ENCODE measurements at places on chromosomes 16 and 17. TPM values are rescaled to one million over a fixed set of nuclear protein-coding genes. Genes with fewer than 3 reads are reported as not detected.

The PDILT gene
- not detected for total RNA-seq

The RAI1 gene
- total RNA-seq: 31.2 TPM

The SDR42E1 gene
- total RNA-seq: 7.4 TPM

The CCL4L2 gene
- 18.7 TPM for total RNA-seq

The CLEC19A gene
- not detected for total RNA-seq

The DPEP3 gene
- 0.29 TPM for total RNA-seq

The C17orf113 gene
- 3.1 TPM for total RNA-seq

The TOM1L1 gene
- not detected for total RNA-seq

The ZNF423 gene
- total RNA-seq: not detected

The ASGR2 gene
- total RNA-seq: not detected

The GUCY2D gene
- not detected for total RNA-seq

The SPNS3 gene
- 1.1 TPM for total RNA-seq

DNA sequence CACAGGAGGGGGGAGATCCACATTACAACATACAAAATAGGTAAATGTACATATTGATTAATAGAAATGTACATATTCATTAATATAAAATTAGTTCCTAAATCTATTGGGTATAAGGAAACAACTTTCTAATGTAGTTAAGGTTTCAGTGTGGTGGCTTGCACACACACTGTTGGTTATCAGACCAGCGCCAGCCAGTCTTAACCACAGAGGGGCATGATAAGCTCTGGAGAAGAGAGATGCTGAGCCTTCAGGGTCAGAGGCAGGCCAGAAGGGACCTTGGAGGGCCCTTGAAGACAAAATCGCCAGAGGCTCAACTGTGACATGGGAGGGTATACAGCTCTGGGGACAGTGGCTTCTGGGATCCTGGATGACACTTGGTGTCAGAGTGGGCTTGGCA is 10.9 kb upstream of the ZFP90 start:
- no peak for DNase-seq

DNA sequence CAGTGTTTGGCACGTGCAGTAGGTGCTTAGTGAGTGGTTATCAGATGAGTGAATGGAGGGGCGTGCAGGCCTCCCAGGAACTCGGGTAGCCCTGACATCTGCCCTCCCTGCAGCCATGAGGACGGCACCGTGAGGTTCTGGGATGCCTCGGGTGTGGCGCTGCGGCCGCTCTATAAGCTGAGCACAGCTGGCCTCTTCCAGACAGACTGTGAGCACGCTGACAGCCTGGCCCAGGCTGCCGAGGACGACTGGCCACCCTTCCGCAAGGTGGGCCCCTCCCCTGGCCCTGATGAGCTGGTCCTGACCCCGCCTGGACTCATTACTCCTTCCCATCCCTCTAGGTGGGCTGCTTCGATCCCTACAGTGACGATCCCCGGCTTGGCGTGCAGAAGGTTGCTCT is 11.1 kb downstream of the LLGL1 start:
- DNase-seq: no peak

DNA sequence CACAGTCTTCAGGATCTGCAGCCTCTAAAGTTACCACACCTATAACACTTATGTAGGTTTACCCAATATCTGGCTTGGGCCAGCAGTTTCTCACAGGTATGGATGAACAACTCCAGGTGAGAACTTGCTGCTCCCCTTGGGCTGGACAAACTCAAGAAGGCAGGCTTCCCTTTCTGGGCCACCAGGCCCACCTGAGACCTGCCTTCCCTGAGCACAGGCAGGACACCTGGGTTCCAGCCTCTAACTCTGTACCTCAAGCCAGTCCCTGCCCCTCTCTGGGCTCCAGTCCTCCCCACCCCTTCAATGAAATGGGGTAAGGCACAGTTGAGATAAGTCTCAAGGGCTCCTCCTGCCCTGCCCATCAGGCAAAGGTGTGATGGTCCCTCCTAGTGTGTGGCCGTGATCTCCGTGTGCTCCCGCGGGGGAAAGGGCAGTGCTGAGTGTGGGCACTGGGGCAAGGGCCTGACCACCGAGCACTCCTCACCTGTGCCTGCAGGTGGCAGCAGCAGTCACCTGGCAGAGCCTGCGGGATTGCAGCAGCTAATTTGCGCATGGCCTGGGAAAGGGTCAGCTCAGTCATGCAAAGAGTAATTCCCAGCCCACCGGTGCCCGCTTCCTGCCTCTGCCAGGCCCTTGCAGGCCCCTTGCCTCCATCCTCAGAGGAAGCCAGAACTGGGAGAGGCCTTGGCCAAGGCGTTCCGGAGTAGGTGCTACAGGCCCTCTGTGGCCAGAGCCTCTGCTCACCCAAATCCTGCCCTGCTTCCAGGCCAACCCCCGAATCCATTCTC is 28.2 kb upstream of the ADGRG1 start:
- DNase-seq: no peak

DNA sequence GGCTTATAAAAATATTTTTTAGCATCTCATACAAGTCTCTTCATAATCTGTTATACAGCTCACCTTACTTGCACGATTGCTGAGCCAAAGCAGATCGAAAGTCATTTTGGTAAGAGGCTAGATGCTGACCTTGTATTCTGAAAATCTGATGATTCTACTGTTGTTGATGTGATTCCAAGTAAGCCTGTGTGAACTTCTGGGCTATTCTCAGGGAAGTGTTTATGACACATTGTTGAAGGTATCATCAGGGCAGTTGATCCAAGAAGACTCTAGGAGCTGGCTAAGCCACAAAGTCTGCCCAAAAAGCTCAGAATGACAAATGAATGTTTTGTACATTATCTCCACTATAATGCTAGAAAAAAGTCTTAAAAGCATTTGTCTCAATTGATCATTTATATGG is 16.0 kb downstream of the OMG start:
- no peak for DNase-seq

DNA sequence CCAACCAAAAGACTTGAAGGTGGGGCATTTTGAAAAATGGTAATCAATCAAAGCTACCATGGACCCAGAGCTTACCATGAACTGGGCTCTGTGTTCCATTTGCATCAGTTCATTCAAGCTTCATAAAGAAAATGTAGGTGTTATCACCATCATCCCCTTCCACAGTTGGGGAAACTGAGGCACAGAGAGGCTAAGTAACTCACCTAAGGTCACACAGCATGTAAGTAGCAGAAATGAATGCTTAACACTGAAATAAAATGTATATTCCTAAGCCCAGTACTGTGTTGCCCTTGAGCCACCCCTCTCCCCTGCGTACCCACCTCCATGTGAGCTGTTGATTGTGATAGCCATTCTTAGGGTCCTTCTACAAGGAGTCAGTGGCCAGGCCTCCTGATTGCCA is 83.6 kb downstream of the VAT1L start:
- DNase-seq: no peak

DNA sequence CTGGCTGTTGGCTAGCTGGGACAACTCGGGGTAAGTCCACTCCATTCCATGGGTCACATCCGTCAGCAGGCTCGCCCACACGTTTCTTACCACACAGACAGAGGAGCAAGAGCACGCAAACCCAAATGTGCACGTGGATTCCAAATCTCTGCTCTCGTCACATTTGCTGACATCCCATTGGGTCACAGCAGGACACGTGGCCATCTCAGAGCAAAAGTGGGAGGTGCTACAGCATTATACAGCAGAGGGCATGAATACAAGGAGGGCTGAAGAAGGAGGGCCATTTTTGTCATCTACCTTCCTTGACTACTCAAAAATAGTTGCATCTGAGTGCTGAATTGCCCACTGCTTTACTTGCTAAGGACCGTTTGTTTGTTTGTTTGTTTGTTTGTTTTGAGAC is 84.7 kb downstream of the RBBP6 start:
- DNase-seq: no peak

DNA sequence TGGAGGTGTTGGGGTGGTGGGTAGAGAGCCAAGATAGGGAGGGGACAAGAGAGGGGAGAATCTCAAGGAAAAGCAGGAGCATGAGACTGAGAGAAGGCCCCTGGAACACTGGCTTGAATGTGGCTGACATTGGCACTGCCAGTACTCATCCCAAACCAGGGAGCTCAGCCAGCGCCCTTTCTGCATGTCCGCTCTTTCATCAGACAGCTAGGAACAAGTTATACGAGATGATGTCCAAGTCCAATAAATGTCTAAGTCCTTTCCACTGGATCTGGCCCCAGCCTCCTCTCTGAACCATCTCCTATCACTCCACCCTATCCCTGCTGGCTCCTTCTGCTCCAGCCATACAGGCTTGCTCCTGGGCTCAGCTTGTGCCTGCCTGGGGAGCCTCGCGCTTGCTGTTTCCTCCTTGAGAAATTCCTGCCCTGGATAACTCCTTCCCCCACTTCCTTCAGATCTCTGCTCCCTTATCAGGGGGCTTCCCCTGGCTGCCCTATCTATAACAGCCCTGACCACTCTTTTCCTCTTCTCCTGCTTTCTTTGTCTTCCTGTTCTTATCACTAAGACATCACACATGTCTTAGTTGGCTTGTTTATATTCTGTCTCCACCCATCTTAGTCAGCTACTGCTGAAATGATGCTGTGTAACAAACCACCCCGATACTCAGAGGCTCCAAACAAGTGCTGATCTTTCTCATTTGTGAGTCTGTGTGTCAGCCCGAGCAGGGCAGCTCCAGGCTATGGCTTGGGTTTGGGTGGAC is 37.1 kb upstream of the MEOX1 start:
- DNase-seq: no peak

- no peak for DNase-seq
Measured at GRCh38 chr16:441447-441846, 16.0 kb downstream of the RAB11FIP3 start.

DNA sequence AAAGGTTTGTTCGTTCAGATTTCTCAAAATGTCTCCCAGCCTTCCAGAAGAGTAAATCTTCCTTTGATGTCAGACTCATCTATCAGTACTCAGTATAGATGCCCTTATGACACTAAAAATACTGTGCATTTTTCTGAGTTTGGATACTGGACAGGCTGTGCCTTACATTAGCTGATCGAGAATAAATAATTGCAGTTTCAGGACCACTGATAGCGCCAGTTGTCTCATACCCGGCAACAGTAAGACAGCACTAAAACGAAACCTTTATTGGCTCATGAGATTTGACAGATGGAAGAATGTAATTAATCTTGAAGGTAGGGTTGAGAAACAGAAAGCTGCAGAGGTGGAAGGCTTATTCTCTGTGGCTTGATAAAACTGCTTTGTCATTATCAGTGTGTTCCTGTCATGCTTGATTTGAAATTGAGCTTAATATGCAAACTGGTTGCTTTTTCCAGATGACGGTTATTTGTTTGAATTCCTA is 1.2 kb downstream of the ATP6V0A1 start:
- DNase-seq: no peak

DNA sequence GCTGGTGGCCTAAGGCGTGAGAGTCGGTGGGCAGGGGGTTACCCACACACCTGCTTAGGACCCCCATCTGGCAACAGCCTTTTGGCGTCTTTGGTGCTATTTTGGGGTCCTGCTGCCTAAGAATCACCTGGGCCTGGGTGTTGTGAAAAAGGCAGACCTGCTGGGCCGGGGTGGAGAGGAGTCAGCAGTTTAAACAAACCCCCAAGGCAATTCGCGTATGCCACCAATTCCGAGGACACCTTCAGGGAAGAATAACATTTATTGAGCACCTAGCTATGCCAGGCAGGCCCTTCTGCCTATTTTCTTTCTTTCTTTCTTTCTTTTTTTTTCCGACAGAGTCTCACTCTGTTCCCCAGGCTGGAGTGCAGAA is 53.9 kb upstream of the TOB1 start:
- DNase-seq: no peak

GRCh38 chr17:75481194-75482068 is 25.0 kb downstream of the TMEM94 start:
- DNase-seq: no peak

- DNase-seq: peak; percentile 49
Measured at GRCh38 chr17:3796110-3796821, 4.7 kb downstream of the ITGAE start.

DNA sequence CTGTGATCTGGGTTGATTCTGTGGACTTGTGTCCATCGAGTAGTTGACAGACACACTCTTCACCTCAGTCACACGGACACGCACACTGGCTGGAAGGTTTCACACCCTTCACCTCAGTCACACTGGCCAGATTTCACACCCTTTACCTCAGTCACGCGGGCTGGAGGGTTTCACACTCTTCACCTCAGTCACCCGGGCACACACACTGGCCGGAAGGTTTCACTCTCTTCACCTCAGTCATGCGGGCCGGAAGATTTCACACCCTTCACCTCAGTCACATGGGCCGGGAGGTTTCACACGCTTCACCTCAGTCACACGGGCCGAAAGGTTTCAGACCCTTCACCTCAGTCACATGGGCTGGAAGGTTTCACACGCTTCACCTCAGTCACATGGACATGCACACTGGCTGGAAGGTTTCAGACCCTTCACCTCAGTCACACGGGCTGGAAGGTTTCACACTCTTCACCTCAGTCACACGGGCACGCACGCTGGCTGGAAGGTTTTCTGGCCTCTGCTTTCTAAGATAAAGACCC is 96.2 kb downstream of the PGS1 start:
- DNase-seq: no peak

GRCh38 chr16:67969254-67970039 is 1.0 kb upstream of the SLC12A4 start:
- DNase-seq: no peak

DNA sequence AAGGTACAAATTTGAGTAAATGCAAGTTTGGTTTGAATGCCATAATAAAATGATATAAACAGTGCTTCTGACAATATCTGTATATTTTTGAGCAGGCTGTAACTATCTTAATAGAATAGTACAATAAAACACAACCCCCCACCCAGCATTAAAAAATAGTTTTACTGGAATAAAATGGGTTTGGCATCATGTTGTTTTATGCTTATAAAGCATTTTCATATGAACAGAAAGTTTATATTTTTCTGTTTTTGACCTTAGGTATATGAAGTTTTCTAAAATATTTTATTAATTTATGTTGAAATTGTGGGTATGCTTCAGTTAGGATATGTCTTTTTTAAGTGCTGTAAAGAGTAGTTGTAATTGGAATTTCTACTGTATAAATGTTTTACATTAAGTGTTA is 57.2 kb upstream of the RHBDL3 start:
- DNase-seq: no peak

GRCh38 chr16:11248133-11248532 is 7.9 kb downstream of the SOCS1 start:
- DNase-seq: no peak

DNA sequence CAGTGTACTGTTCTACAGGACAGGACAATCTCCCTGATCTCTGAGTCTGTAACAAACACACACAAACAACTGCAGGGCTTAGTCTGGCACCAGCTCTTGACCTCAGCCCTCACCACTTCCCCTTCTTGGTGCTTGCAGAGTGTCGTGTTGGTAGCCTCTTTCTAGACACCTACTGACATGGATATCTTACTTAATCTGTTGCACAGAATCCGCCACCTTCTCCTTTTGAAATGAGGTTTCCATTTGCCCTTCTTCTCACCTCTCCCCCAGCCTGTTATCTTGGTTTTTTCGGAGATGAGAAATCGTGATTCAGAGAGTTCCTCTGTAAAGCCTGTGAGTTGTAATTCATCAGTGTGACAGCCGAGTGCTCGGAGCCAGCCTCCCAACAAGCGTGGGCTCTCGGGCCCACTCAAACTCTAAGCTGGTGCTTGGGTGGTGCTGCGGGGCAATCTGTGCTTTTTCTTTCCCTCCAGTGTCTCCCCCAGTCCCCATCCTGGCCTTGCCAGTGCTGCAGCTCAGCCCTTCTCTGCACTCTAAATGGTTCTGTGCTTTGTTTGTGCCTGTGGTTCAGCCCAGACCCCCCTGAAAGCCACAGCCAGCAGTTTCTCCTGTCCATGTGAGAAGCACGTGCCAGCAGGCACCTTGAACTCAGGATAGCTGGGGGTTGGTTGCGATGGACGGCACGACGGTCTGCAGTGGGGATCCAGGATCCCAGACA is 28.1 kb downstream of the KIAA0513 start:
- no peak for DNase-seq
